ENCODE measurements at places on chromosomes 4 and X.

DNA sequence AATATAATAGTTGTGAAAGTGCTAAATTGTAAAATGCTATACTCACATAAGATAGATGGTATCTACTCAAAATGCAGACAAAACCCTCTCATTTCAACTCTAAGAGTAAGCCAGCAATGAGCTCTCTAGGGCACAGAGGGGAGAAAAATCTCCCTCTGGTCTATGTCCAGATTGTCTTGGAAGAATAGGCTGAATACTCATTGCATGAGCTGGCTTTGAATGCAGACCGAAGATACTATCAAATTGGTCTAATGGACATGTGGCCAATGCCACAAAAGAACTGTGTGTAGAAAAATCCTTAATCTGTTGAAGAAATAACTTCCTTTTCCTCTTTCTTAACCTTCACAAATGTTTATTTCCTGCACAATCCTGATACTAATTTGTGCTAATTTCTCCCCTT, 3.5 kb downstream of the ZXDA start:
- no peak for DNase-seq

DNA sequence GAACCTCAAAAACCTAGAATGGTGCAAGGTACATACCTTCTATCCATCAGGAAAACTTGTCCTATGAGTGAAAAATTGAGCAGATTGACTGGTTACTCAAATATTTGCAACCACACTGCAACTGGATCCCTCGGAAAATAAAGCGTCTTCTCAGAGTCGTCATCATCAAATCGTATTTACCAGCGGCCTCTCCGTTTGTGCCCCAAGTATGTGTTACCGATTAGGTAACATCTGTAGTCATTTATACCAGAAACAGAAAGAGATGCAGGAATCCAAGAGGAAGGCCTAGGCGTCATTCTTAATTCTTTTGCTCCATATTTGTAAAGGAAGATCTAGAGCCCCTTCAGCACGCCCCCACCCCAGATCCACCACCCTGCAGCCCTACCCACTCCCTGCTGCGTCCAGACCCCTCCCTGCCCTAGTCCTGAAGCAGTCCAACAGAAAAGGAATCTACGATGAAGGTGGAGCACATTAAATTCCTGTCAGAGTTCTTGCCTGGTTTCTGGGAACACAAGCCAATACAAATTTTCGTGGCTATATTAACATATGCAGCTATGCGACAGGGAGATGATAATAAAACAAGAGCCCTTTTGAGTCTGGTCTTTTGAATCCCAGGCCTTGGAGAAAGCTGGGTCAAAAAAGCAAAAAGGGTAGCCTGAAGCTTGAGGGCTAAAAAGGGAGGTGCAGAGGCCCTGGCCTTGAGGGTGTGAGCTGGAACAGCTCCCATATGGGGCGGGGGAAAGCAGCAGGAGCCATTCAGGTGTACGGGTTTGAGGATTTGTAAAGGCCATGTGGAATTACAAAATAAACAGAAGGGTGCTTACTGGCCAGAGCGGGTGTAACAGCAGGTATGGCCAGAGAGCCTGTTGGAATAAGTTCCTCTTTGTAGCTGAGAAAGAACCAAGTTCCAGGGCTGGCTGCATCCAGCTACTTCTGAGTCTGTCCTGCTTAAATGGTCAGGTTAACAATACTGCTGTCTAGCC, 77.0 kb downstream of the ZNF827 start:
- DNase-seq = no peak

GRCh38 chrX:132216283-132216682, 3.0 kb downstream of the RAP2C start:
- DNase-seq = no peak

GRCh38 chrX:63922221-63922620, 137.2 kb upstream of the ARHGEF9 start:
- no peak for DNase-seq

GRCh38 chrX:39261446-39262147, 460.3 kb downstream of the MID1IP1 start:
- no peak for DNase-seq
